IMR-90 (cell line): ENCODE measurements at places on chromosomes 12 and 14. TPM values are rescaled to one million over a fixed set of nuclear protein-coding genes. Genes with fewer than 3 reads are reported as not detected.

GRCh38 chr14:70188659-70189455 is at the start of gene SLC8A3:
Gene SLC8A3 (minus strand): TSS chr14:70188951. CDS start chr14:70168422, 20,529 bp downstream.
- H3K4me1 ChIP-seq: no peaks in the 10 kb centered on the region; the same call in 1 of the 2 replicates
- DNase-seq: peak; percentile 37
- no peaks in the 10 kb centered on the region for H3K36me3 ChIP-seq
- H3K27ac ChIP-seq: no peak within 1 kb of the TSS

- H3K4me1 ChIP-seq: no peaks in the 10 kb centered on the region
- no peak overlapping the region for H3K27ac ChIP-seq
- H3K4me3 ChIP-seq: no peak overlapping the region
- H3K36me3 ChIP-seq: no peaks in the 10 kb centered on the region
These were observed 107.1 kb downstream of the MYRFL start for GRCh38 chr12:69932154-69932553.

- DNase-seq: no peak
- H3K36me3 ChIP-seq: no peaks in the 10 kb centered on the region; the same call in 1 of the 2 replicates
- H3K27ac ChIP-seq: no peak overlapping the region
- H3K27me3 ChIP-seq: no peaks in the 10 kb centered on the region
These were observed 399.4 kb upstream of the RGS6 start for GRCh38 chr14:71532790-71533189.

DNA sequence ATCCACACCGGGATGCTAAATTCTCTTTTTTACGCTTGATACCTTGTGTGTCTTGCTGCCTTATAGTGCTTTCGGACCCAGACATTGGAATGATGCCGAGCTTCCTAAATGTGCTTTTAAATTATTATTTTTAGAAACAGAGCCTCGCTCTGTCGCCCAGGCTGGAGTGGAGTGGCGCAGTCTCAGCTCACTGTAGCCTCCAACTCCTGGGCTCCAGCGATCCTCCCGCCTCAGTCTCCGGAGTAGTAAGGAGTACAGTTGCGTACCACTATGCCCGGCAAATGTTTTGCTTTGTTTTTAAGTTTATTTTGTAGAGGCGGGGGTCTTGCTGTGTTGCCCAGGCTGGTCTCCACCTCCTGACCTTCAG is 489 bp upstream of the EML5 start:
- H3K36me3 ChIP-seq: no peaks in the 10 kb centered on the region
- no peak for DNase-seq
- H3K27me3 ChIP-seq: no peaks in the 10 kb centered on the region; the same call in 1 of the 2 replicates
- peak overlapping the region; percentile 58; the same call in 1 of the 2 replicates for H3K27ac ChIP-seq

DNA sequence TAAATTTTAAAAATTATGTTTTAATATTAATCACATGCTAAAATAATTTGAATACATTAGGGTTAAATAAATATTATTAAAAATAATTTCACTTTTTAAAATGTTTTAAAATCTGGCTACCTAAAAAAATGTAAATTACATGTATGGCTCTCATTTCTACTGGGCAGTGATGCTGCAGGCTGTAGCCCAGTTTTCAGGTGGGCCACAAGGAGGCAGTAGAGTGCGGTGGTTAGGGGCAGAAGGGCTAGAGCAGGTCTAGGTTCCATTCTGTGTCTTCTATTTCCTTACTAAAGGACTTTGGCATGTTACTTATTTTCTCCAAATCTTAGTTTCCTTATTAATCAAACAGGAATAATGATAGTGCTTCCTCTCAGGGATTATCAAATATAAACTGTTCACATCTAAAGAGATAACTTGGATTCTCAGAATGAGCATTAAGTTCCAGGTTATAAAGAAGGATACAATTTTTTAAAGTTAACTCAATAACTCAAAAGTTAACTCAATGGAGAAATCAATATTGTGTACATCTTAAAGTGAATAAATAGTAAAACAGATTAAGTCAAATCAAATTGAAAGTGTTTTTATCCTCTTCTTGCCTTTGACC is 54.9 kb upstream of the OVCH1 start:
- H3K4me3 ChIP-seq: no peak overlapping the region
- DNase-seq: peak; percentile 61
- H3K4me1 ChIP-seq: peaks cover 5% of the 10 kb centered on the region
- no peak overlapping the region for H3K27ac ChIP-seq

DNA sequence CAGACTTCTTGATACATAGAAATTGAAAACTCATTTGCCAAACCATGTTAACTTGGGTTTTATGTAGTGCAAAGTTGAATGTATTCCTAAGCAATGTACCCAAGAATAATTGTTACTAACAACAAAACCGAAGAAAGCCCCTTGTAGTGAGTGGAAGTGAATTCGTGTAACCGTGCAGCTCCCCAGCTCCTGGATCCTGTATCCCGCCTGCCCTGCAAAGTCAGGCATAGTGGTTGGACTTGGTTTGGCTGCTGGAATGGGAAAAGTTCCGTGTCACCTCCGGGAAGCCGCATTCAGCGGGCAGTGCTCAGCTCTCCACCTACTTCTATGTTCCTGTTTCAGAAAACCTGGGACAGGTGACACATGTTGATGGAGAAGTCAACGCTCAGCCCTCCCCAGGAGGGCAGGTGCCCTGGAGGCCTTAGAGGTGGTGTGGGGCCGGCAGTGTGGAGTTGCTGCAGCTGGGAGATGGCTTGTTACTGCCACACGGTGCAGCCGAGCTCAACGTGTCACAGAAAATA is 29.2 kb upstream of the C14orf180 start:
- no peaks in the 10 kb centered on the region for H3K4me1 ChIP-seq
- no peak overlapping the region for H3K4me3 ChIP-seq
- H3K27me3 ChIP-seq: peaks cover 8% of the 10 kb centered on the region; the same call in 1 of the 2 replicates
- H3K27ac ChIP-seq: no peak overlapping the region
- no peak for DNase-seq

RASAL1 gene
- not detected in 2 replicates for total RNA-seq

- H3K4me1 ChIP-seq: no peaks in the 10 kb centered on the region; the same call in 1 of the 2 replicates
- no peak overlapping the region for H3K4me3 ChIP-seq
- H3K36me3 ChIP-seq: peaks cover 8% of the 10 kb centered on the region
- H3K27ac ChIP-seq: no peak overlapping the region
- no peaks in the 10 kb centered on the region for H3K27me3 ChIP-seq
- DNase-seq: no peak
These were observed 77.8 kb downstream of the SMOC1 start for GRCh38 chr14:69956970-69957369.

DNA sequence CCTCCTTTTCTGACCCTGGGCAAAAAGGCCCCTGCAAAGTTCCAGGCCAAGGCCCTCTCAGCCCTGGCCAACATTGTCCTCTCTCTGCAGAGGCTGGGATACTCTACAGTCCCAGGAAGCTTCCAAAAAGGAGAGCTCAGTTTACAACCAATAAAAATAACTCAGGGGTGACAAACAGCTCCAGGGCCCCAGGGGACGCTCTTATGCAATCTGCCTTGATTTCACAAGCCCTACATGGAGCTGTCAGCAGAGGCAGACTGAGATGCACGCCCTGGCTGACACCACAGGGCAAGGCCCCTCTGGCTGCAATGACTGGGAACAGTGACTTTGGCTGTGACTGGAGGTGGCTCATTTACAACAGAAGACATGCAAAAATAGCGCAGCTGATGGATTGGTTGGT is 129.0 kb upstream of the MED13L start:
- peak; percentile 55 for DNase-seq
- no peaks in the 10 kb centered on the region for H3K36me3 ChIP-seq
- H3K4me1 ChIP-seq: peaks cover 8% of the 10 kb centered on the region
- H3K27ac ChIP-seq: no peak overlapping the region
- H3K4me3 ChIP-seq: no peak overlapping the region
- H3K27me3 ChIP-seq: no peaks in the 10 kb centered on the region

IFI27 gene
- under 0.01 TPM in 1 of 2 replicates, not detected in the other for total RNA-seq

- DNase-seq: no peak
- H3K4me1 ChIP-seq: peaks cover 6% of the 10 kb centered on the region
- H3K27ac ChIP-seq: peak overlapping the region; percentile 32; the same call in 1 of the 2 replicates
- H3K36me3 ChIP-seq: no peaks in the 10 kb centered on the region; the same call in 1 of the 2 replicates
- H3K4me3 ChIP-seq: peak overlapping the region; percentile 93
These were observed 619 bp downstream of the RAB15 start for GRCh38 chr14:64971491-64971942.

DEPDC4 gene
- 0.72 and 7.5 TPM in 2 replicates for total RNA-seq
